ENCODE measurements at places on chromosomes 3 and 15.
A peak's percentile ranks its signal among the peaks of the same experiment; 100 is the strongest.

- DNase-seq = no peak
Measured at GRCh38 chr3:33722626-33723370, 4.7 kb upstream of the CLASP2 start.

GRCh38 chr15:100111125-100112060 lies 230.4 kb downstream of the ADAMTS17 start:
- peak; percentile 67 for DNase-seq

DNA sequence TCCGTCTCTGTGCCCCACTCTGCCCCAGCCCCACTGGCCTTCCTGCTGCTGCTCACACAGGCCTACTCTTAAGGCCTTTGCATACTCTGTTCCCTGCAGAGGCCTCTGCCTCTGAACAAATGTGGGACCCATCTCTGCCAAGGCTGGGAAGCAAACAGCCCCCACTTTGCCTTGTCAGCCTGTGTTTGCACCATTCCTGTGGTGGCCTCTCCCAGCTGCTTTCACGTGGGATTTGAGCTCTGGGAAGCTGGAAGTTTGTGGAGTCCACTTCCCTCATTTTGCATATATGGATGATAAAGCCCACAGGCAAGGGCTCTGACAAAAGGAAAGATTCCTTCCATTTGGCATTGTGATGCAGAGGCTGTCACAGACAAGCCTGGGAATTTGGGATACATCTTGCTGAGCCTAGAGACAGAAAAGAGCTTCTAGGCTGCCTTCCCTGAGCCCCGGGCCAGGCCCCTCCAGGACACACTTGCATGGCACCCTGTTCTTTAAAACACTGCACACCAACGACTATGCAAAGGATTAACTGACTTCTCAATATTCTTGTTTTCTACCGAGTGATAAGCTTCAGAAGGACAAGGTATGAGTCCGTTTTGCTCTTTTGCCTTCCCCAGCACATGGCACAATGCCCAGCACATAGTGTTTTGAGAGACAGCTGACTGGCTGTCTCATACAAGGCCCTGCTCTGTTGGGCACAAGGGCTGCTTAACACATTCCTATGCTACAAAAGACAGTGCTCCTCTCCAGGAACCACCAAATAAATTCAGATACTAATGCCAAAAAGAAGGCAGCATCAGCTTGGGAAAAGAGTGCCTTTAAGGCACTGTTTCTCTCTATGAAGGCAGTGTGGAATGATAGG lies 120.7 kb upstream of the TOPAZ1 start:
- no peak for DNase-seq

DNA sequence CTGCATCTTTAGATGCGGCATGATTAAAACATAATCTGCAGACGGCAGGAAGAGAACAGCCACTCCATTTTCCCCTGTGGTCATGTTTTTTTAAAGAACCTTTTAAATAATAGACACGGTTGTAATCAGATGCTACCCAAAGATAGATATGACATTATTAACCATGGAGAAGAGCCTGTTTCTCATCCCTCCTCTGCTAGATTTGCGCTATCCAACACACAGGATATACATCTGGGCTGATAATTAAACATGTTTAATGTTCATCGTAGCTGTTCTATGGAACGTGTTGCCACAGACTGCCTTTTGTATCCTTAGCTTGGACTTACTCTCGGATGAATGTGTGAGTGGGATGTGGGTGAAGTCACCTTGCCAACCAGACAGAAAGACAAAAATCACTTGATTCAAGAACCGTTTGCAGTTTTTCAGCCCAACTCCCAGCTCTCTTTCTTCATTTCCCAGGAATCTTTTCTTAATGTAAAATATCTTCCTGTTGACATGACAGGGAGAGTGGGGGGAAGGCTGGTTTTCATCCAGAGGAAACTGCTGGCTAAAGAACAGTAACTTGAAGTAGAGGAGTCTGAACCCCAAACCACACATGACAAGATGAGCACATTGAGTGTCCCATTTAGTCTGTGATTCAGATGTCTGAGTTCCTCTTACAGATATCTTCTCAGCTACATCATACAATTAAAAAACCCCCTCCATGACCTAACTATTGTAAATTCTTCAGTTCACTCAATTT lies 118.6 kb upstream of the PRICKLE2 start:
- no peak for DNase-seq

DNA sequence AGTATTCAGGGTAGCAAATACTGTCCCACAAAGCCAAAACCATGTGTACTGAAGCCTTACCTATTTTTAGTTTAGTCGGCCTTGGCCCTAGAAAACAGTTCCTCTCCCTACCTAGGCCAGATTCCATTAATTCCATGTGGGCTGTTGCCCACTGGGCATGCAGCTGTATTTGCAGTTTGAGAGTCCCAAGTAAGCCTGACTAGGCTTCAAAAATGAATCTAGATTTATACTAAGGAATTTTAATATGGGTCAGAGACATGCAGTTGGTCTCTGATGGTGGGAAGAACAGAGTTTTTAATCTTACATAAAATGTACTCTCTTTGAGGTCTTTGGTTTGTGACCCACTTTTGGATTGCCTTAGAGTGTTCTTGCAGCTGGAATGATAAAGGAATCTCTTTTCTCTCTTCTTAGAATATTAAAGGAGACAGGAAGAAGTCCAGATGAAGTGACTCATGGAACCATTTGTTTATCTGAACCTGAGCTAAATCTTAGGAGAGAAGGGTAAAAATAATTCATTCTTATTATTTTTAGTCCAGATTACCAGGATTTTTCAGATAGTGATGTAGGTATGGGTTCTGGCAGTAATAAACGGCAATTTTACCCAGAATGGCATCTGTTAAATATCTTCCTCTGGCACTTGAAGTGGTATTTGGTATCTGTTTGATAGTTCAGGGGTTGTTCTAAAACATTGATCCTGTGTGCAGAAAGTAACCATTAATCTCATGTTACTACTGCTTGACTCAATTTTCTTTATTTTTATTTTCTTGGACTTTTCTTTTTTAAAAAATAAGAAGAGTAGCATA lies 33.8 kb downstream of the GLCE start:
- no peak for DNase-seq

- no peak for DNase-seq
Measured at GRCh38 chr3:31244929-31245817, 287.6 kb upstream of the STT3B start.

GRCh38 chr15:67074886-67075229 lies 9.5 kb downstream of the SMAD3 start:
- no peak for DNase-seq

DNA sequence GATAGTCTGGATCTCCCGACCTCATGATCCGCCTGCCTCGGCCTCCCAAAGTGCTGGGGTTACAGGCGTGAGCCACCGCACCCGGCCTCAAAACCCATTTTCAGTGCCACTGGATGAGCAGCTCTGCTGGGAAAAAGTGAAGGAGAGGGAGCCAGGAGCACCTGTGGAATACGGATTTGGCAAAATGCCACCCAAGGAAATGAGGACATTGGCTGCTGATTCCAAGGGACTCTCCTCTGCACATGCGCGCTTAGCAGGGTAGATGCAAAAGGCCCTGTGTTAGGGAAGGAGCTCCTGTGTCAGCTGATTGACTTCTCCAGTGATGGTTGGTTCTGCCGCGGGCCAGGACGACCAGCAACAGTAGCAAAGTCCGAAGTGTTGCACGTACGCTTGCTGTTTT lies 43.4 kb upstream of the IGF1R start:
- no peak for DNase-seq
